ENCODE measurements at places on chromosomes 16 and 17. TPM values are rescaled to one million over a fixed set of nuclear protein-coding genes. Genes with fewer than 3 reads are reported as not detected.

Gene KRT33A
- 1.5 TPM for total RNA-seq

Gene DPEP3
- not detected for total RNA-seq

Gene KRTAP9-4
- total RNA-seq: not detected

DNA sequence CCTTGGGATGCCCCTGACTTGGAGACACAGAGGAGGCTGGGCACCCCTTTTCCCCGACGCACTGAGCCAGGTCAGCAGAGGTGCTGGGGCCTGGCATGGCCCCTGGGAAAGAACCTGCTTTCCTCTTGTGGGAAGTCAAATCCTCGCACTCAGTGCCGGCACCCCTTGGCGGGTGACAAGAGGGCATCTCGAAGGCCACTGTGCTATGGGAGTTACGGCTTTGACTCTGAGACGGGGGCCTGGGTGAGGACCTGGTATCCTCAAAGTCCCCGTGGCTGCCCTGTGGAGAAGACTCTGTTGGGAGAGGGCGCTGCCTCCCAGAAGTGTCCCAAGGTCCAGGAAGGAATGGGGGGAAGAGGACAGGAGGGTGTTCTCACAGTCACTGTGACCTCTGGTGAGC is 117.0 kb downstream of the METRNL start:
- H3K27me3 ChIP-seq: no peaks in the 10 kb centered on the region
- peak overlapping the region; percentile 93 for H3K27ac ChIP-seq
- no peak overlapping the region for H3K4me3 ChIP-seq
- H3K36me3 ChIP-seq: no peaks in the 10 kb centered on the region
- DNase-seq: no peak

GRCh38 chr16:9647981-9648701 is 534.1 kb downstream of the GRIN2A start:
- no peaks in the 10 kb centered on the region for H3K4me1 ChIP-seq
- H3K4me3 ChIP-seq: no peak overlapping the region
- H3K36me3 ChIP-seq: no peaks in the 10 kb centered on the region

DNA sequence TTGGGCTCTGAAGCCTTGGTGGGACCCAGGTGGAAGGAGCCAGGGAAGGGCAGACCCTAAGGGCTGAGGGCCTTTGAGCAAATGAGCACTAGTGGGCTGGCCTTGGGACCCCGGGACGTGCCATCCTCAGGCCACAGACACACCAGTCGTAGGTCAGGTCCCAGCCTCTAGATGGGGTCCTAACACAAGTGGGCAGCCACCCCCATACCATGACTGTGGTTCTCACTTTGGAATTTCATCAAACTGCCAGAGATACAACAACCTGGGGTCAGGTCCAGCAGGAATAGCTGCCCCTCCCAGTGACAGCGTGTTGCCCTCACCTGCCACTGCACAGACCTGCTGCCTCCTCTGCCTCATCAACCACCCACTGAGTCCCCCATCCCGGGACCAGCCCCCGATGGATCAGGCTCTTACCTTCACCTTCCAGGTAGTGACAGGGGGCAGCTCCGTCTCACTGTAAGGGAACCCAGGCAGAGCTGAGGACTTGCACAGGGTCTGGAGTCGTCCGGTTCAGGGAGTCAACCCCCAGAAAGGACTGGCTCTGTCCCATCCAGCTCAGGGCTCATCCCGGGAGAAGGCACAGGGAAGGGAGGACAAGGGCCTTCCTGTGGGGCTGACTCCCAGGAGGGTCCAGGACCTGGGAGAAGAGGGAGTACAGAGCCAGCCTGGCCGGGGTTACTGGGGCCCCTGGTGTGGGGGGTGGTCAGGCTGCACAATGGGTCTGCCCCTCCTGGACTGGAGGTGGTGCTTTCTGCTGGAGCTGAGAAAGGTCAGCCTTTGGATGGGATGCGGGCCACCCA is 40.0 kb downstream of the LGALS9 start:
- DNase-seq: no peak
- no peaks in the 10 kb centered on the region for H3K36me3 ChIP-seq
- no peaks in the 10 kb centered on the region for H3K27me3 ChIP-seq
- no peaks in the 10 kb centered on the region for H3K4me1 ChIP-seq
- H3K4me3 ChIP-seq: no peak overlapping the region
- H3K27ac ChIP-seq: no peak overlapping the region

DNA sequence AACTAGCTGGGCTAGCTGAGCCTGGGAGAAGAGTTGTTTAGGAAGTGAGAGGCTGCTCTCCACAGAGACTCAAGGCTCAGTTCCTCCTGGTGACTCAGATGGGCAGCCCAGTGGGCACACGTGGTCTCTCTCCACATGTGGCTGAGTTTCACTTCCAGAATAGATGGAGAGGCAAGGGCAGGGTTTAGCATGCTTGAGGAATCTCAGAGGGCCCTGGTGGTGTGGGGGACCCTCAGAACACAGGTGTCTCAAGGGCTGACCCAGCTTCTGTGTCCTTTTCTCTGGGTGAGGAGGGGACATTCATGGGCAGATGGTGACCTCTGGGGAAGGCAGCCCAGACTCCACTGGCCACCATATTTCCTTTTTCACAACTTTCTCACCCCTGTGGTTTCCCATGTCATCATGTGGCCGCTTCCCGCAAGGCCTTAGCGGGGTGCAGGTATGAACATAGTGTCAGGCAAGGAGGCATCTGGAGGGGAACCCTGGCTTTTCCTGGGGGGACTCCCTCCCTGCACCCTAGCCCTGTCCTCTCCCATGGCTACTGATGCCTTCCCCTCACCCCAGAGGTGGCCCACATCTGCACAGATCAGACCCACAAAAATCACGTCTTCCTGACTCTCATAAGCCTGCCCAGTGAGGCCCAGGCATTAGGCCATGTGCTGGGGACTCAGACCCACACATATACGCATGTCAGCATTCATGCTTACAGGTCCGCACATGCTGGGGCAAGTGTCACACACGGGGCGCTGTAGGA is 3.3 kb downstream of the GRN start:
- no peaks in the 10 kb centered on the region for H3K27me3 ChIP-seq
- H3K4me1 ChIP-seq: peaks cover 44% of the 10 kb centered on the region
- no peak overlapping the region for H3K4me3 ChIP-seq

DNA sequence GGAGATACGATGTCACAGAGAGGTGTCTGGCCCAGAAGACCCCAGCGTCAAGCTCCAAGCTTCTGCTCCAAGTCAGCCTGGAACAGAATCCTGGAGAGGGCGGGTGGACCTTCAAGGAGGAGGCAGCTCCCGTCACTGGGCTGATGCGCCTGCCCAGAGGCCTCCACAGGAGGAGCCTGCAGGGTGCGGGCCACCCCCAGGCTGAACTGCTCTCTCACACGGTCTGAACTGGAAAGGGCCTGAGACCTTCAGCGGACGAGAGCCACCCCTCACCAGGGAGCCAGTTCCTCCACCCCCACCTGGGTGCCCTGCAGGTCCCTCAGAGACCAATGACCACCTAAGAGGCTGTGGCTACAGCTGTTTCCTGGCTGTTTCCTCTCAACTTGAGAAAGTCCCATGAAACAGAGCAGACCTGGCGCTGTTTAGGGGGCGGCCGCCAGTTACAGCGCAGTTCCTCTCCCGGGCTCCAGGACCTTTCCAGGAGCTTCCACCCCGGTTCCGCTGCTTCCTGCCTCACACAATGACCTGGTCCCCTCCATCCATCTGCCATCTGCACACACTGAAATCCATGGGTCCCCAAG is 36.0 kb upstream of the KLHDC4 start:
- no peak for DNase-seq
- no peak overlapping the region for H3K4me3 ChIP-seq
- H3K27me3 ChIP-seq: peaks cover 3% of the 10 kb centered on the region
- peaks cover 13% of the 10 kb centered on the region for H3K4me1 ChIP-seq
- no peak overlapping the region for H3K27ac ChIP-seq
- no peaks in the 10 kb centered on the region for H3K36me3 ChIP-seq

DNA sequence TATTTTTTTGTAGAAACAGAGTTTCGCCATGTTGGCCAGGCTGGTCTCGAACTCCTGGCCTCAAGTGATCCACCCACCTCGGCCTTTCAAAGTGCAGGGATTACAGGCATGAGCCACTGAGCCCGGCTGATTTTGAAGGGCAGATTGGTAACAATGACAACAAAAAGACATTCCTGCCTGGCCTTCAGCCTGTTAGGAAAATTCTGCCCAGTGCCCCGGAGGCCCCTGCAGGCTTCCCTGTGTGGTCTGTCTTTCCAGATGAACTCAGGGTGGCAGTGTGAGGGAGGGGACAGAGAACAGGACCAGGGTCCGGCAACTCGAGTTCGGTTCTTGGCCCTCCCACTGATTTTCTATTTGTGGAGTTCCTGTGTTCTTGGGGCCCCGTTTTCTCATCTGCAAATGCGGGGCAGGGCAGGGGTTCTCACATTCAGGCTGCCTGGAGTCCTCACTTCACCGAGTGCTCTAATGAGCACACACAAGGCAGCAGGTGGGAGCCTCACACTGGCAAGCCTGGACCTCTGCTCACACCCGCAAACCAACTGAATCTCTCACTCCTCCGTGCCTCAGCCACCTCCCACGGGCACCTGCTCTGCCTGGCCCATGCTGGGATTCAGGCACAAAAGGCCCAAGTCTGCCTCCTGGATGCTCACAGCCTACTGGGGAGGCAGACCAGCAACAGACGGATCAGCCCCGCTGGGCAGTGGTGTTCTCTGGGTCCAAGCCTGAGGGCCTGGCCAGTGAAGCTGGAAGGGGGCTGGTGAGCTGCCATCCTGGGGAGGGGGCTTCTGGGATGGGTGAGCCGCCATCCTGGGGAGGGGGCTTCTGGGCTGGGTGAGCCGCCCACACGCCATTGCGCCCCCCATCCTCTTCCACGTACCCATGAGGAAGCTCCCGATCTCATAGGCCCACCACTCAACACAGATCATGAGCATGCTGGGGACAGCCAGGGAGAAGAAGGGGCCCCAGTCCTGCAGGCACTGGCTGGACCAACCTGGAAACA is 10.3 kb downstream of the SLC47A2 start:
- H3K36me3 ChIP-seq: no peaks in the 10 kb centered on the region
- H3K27ac ChIP-seq: no peak overlapping the region
- no peaks in the 10 kb centered on the region for H3K27me3 ChIP-seq
- no peak overlapping the region for H3K4me3 ChIP-seq

DNA sequence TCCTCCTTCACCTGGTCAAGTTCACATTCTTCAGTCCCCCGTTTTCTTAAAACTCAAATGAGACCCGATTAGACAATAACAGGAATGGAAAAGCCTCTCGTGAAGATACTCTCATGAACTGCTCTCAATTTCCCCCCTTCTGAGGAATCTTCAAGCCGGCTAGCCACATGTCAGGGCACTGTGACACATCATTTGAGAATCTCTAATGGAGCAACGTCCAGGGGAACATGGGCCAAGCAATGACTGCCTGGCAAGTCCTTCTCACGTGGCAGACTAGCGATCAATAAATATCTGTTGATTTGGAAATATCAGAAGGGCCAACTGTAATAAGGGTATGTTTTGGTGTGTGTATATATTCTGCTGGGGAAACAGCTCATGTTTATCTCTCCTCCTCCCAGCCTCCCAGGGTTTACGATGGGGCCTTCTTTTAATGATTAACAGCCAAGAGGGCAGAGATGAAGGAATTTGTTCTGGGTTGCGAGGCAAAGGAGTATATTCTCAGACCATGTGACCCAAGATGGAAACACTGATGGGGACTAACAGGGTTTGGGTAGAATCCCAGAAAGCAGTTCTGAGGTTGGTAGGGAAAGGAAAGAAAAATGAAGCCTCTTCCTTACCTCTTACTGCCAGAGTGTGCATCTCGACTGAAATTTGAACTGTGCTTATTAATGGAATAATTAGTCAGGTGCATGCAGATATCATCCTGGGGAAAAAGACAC is 21.4 kb downstream of the TTLL6 start:
- DNase-seq: no peak
- H3K27me3 ChIP-seq: no peaks in the 10 kb centered on the region
- H3K27ac ChIP-seq: peak overlapping the region; percentile 72
- H3K36me3 ChIP-seq: no peaks in the 10 kb centered on the region
- no peak overlapping the region for H3K4me3 ChIP-seq

DNA sequence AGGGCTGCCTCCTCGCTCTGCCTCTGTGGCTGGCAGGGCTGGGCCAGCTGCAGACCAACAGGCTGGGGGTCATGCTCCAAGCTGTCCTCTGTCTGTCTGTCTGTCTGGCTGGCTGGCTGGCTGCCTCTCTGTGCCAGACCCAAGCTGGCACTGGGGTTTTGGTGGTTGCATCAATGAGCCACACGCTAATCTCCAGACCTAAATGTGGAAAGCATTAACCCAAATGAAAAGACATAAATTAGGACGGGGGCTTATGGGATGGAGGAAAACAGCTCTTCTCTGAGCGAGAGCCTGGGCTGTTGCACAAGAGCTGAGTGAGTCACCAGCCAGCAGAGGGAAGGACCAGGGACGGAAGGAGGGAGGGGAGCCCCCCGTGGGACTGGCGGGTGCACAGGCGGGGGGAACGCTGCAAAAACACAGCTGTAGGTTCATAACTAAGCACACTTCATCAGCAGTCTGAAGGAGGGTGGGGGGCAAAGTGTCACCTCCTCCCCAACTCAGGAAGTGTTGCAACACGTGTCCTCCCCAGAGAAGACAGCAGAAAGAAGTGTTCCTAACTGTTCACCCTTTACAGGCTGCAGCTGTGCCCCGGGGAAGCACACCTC is 83.4 kb downstream of the GAS7 start:
- peak overlapping the region; percentile 42 for H3K4me3 ChIP-seq
- no peaks in the 10 kb centered on the region for H3K27me3 ChIP-seq
- peaks cover 82% of the 10 kb centered on the region for H3K4me1 ChIP-seq
- no peaks in the 10 kb centered on the region for H3K36me3 ChIP-seq
- no peak for DNase-seq

- H3K4me3 ChIP-seq: no peak overlapping the region
- H3K27me3 ChIP-seq: no peaks in the 10 kb centered on the region
- peaks cover 62% of the 10 kb centered on the region for H3K4me1 ChIP-seq
- no peaks in the 10 kb centered on the region for H3K36me3 ChIP-seq
- no peak for DNase-seq
Measured at GRCh38 chr16:968620-969019, 2.2 kb downstream of the LMF1 start.

GRCh38 chr16:48014349-48015135 is 141.3 kb downstream of the ABCC12 start:
- no peak for DNase-seq
- H3K27me3 ChIP-seq: no peaks in the 10 kb centered on the region
- H3K4me3 ChIP-seq: no peak overlapping the region
- no peaks in the 10 kb centered on the region for H3K4me1 ChIP-seq
- H3K27ac ChIP-seq: no peak overlapping the region

All from vagina (tissue), 2 donors.